ENCODE measurements at places on chromosomes 4 and X.

- DNase-seq, result no peak
Measured at GRCh38 chr4:17117746-17118145, 219.3 kb upstream of the LDB2 start.

DNA sequence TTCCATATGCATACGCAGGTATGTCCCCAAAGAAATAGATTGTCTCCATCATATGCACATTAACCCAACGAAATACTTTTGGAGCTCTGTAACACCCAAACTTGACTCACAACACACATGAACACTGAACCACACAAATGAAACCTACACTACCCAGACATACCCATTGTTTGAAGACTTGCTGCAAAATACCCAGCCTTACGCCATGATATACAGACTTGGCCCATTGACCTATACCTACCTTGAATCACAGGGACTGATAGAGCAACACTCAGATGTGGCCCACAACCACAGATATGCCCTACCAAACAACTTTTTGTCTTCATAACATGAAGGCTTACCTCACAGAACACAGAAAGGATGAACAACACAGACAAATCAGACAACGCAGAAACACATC is 15.9 kb downstream of the LINC00632 start:
- no peak for DNase-seq

GRCh38 chr4:145618210-145618931 is 814 bp upstream of the MMAA start:
- DNase-seq, result peak; percentile 38

DNA sequence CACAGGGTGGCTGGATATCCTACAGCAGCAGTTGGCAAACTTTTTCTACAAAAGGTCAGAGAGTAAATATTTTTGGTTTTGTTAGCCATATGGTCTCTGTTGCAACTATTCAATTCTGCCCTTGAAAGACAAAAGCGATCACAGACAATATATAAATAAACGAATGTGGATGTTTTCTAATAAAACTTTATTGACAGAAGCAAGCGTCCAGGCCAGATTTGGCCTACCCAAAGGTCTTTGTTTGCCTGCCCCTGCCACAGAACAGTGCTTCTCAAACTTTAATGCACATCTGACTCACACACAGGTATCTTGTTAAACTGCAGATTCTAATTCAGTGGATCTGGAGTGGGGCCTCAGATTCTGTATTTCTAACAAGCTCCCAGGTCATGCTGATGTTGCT is 621.4 kb upstream of the DIPK2B start:
- DNase-seq, result no peak

DNA sequence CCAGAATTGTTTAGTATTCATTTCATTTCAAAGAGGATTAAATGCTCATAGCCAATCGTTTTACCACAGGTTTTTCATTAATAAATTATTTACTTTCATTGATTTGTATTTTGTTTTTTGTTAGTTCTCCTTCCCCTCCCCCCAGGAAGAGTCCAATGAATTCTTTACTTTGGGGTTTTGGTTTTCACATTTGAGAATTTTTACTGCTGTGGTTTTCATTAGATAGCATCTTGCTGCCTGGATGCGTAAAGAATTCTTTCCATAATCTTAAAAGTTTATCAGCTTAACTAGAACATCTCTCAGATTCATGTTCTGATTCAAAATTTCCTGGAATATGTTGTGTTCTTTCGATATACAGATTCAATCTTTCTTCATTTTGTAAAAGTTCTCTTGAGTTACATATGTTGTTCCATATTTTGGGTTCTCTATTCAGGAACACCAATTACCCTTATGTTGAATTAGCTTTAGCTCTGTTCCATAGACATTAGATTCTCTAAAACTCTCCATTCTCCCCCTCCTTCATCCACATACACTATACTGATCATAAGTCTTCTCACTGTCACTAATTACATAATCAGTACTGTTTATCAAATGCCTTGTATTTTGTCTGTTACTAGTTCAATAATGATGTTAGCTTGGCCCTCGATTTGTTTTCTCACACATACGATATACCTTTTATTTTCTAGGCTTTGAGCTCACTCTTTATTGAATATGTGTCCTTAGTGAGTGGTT is 184.4 kb downstream of the CAMK2D start:
- no peak for DNase-seq

- DNase-seq, result no peak
Measured at GRCh38 chr4:109313168-109314133, 11.0 kb upstream of the COL25A1 start.

GRCh38 chr4:23171976-23172375 is 479.2 kb downstream of the GBA3 start:
- DNase-seq, result no peak
